ENCODE measurements at places on chromosomes 13 and 19.

GRCh38 chr19:51382004-51382403 is 5.8 kb downstream of the LIM2 start:
- DNase-seq: no peak

DNA sequence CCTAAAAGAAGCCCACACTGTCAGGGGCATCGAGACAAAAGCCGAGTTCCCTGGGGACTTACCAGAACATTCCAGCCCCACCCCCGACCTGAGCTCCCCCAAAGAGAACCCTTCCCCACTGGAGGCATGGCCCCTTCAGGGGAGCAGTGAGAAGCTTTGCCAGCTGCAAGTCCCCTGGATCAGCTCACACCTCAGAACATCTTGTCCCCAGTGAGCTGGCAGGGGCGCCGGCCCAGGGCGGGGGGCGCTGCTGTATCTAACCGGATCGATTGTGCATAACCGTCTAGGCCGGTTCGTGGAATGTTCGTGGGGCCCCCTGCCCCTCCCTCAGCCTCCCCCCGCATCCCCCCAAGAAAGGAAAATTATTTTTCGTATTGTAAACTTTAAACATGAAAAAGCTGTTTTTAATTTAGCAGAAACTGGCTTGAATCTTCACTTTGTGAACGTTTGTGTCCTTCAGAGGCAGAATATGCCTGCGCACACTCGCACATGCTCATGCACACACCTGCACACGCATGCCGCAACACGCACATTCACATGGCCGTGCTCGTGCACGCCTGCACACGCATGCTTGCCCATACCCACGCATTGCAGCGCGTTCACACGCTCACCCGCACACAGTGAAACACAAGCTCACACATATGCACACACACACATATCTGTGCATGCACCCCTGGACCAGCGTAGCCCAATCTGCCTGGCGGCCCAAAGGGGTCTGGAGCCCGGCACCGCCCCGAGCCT is 12.0 kb upstream of the CRTC1 start:
- DNase-seq: no peak

GRCh38 chr19:38898788-38899446 is 501 bp downstream of the SIRT2 start:
- DNase-seq: no peak

DNA sequence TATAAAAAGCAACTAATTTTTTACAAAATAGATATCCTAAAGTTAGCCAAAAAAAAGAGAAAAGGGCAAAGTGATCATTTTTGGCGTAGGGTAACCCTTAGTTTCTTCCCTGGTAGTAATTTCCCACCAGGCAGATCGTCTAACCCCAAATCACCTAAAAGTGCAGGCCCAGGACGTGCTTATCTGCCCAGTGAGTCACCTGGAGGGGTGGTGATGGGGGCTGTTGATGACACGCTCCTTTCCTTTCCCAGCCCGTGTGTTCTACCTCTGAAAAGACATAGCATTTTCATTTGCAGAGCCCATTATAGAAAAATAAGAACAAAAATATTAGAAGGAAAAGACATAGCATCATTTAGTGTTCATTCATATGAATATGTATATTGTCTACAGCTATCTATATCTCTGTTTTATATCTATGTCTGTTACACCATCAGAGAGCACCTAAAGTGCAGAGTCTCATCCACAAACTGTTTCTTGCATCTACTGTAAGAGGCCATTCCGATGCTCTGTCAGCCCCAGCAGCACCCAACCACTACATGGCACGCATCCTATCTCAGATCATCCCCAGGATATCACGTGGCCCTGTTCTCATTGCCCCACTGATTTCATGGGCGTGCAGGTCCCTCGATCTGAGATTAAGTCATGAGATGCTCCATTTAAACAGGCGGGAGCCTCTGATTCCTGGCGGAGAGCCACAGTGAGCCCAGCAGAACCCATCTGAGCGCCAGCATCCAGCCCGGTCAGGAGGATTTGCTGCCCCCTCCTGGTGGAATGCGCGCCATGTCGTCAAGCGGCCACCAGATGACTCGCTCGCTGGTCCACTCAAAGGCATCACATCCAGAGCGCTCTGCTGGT is 8.5 kb upstream of the LILRB3 start:
- peak; percentile 70 for DNase-seq

DNA sequence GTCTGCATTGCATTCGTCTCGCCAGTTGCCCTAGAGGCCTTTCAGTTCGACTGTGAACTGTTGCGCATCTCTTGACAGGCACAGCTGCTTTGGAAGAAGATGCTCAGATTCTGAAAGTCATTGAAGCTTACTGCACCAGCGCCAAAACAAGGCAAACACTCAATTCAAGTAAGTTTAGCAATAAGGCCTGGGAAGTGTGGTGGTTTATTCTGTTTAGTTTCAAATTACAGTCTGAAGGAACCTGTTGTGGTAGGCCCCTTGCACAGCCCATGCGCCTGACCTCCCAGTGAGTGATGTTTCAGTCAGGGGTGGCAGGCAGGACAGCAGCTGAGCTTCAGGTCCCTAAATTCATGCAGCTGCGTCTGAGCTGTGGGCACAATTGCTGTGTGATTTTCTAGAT is 32.2 kb upstream of the TEX29 start:
- DNase-seq: no peak

DNA sequence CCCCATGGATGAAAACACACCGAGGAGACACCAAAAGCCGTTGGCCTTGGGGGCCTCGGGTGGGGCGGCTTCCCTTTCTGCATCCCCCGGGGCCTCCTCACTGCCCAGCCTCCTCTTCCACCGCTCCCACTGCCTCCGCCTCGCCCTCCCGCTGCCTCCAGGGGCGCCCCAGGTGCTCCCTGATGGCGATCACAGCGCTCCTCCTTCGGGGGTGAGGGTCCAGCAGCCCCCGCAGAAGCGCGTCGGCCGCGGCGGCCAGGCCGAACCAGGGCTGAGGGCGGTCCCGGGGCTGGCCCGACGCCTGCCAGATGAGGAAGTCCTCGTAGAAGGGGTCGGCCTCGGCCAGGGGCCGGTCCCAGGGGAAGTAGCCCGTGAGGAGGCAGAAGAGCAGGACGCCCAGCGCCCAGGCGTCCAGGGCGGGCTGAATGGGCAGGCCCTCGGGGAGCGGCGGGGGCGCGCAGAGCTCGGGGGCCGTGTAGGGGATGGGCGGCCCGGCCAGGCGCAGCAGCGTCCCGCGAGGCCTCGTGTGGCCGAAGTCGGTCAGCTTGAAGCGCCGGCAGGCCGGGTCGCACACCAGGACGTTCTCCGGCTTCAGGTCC is 7.2 kb downstream of the SBK2 start:
- DNase-seq: no peak

- DNase-seq: no peak
Observed at GRCh38 chr19:48575931-48576622, 24.1 kb downstream of the SULT2B1 start.

- no peak for DNase-seq
Observed at GRCh38 chr13:105979131-105980011, 556.1 kb downstream of the EFNB2 start.

DNA sequence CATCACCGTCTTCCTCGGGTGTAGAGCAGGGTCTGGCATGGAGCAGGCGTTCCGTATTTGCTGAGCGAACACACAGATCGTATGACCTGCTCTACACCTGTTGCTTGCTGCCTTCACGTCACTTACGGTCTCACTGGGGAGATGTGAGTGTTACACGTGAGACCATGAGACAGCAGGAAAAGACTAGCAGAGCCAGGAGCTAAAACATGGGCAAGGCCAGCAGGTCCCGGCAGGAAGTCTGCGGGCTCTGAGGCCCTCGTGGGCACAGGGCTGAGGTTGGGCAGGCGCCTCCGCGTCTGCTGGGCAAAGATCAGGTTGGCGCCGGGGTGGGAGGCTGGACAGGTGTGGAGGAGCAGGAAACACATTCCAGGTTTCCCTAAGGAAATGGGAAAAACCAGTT is 19.7 kb upstream of the GTF3A start:
- DNase-seq: no peak

- DNase-seq: no peak
Observed at GRCh38 chr13:39955560-39955959, 300.1 kb downstream of the COG6 start.

- DNase-seq: no peak
Observed at GRCh38 chr19:17107546-17108452, 32.2 kb downstream of the MYO9B start.

DNA sequence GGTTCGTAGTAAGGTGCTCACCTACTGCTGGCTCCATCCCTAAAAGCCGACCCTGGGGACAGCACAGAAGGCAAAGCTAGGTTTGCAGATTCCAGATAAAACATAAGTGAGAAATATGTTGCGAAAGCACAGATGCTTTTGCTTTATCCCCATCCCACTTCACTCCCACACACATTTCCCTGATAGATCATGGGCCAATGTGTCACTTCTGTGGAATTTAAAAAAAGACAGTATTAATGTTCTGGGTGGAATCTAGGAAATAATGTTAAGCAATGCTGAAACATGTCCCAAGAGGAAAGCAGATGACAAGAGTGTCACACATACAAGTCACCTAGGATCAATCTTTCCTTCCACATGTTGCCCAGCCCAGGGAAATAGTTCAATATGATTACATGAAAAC is 661.0 kb upstream of the MIR17HG start:
- no peak for DNase-seq

- DNase-seq: no peak
Observed at GRCh38 chr13:39874331-39875053, 219.0 kb downstream of the COG6 start.

GRCh38 chr13:43830497-43830881 is 43.7 kb upstream of the ENOX1 start:
- DNase-seq: no peak

DNA sequence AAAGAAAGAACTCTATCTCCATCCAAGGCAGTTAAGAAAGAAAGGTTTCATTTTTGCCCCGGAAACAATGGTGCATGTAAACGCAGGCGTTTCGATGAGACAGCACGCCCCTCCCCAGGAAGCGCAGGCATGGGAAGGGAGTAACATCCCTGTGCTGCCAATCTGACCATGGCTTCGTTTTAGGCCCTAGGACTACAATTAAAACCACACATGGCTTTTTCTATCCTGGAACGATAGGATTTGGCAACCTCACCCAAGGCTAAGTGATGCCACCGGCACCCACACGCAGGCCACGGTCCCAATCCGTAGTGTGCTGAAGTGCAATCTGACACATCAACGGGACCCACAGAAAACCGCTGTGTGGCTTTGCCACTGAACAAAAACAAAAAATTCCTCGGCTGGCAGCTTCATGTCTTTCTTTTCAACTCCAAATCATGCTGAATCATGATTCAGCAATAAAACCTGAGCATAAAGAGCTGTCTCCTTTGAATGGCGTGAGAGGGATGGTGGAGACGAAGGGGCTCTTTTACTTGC is 24.2 kb downstream of the RANBP3 start:
- no peak for DNase-seq

DNA sequence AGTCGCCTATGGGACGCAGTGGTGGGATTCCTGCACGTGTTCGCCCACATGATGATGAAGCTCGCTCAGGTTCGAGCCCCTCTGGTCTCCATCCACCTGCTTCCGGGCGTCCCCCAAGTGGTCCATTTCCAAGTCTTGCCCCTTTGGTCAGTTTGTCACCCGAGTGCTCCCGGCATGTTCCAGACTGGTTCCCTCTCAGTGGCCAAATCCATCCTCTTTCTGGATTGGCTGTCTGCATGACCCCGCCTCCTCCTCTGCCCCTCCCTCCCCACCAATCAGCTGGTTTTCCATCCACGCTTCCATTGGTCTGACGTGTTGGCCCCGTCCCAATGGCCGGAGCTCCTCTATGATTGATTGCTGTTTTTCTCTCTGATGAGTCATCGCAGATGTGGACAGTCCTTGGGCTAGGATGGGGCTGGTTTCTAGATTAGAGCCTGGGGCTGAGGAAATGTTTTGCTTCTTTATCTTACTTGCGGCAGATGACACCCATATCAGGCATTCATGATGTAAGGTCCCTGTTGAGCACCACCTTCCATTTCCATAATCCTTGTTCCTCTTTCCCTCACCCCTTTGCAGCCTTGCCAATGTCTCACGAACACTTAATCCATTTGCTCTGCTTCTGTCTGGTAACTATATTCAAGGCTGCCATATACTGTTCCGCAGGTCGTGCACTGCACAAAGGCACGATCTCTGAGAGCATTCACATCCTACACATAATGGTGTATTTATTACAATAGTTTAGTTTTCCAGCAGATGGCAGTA is 73.8 kb downstream of the MAP4K1 start:
- no peak for DNase-seq

DNA sequence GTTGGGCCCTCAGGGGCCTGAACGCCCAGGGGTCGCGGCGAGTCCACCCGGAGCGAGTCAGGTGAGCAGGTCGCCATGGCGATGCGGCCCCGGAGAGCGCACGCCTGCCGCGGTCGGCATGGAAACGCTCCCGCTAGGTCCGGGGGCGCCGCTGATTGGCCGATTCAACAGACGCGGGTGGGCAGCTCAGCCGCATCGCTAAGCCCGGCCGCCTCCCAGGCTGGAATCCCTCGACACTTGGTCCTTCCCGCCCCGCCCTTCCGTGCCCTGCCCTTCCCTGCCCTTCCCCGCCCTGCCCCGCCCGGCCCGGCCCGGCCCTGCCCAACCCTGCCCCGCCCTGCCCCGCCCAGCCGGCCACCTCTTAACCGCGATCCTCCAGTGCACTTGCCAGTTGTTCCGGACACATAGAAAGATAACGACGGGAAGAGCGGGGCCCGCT is at the start of gene CCNA1:
Gene CCNA1, plus strand, starts transcription at position 390 of the 439 bp plus-strand sequence. CDS start 562 bp downstream, outside the sequence.
- DNase-seq: no peak

- no peak for DNase-seq
Observed at GRCh38 chr13:102395939-102396338, 5.9 kb downstream of the FGF14 start.

DNA sequence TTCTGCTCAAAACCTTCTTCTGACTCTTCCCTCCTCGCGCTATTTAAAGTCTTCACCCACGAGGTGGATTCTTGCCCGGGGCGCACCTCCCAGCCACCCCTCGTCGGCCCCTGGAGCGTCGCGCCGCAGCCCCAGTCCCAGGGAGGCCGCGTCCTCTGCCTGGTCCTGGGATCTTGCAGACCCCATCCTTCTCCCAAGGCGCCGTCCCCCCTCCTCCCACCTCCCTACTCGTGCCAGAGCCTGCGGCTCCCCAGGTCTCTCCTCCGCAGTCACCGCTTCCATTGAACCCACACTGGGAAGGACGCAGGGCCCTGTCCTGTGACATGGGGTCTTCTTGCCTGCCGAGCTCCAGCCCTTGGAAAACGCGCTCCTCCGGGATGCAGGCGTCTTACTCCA is 486 bp downstream of the ZNF808 start:
- no peak for DNase-seq

DNA sequence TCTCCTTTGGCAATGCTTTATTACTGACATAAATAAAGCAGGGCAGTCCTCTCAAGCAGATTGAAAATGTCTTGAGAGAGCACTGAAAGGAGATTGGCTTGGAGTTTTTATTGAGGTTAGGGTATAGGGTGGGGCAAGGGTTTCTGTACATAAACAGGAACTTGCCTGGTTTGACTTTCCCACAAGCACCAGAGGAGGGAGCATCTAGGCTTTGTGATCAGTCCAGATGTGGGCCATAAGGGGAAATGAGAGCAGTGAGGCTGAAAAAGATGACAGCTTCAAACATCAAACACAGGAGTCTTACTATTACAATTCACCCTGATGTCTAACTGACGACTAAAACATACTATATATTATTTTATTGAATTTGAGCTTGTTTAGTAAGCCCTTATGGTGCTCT is 260.9 kb downstream of the MTUS2 start:
- no peak for DNase-seq

- DNase-seq: no peak
Observed at GRCh38 chr13:20714563-20715329, 11.2 kb downstream of the IL17D start.

GRCh38 chr19:33777753-33778088 is 18.9 kb upstream of the KCTD15 start:
- no peak for DNase-seq

Data from stimulated activated CD8-positive, alpha-beta memory T cell treated with anti-CD3 and anti-CD28 coated beads, Interleukin-2, amount 100 ng/mL, for 48 hours (primary cell).